ENCODE measurements at places on chromosomes 2 and 18.
A peak's percentile ranks its signal among the peaks of the same experiment; 100 is the strongest.

- peak; percentile 54 for DNase-seq
Measured at GRCh38 chr2:12428324-12428723, 288.4 kb upstream of the TRIB2 start.

GRCh38 chr2:197179744-197180498 is 130.7 kb downstream of the ANKRD44 start:
- no peak for DNase-seq

DNA sequence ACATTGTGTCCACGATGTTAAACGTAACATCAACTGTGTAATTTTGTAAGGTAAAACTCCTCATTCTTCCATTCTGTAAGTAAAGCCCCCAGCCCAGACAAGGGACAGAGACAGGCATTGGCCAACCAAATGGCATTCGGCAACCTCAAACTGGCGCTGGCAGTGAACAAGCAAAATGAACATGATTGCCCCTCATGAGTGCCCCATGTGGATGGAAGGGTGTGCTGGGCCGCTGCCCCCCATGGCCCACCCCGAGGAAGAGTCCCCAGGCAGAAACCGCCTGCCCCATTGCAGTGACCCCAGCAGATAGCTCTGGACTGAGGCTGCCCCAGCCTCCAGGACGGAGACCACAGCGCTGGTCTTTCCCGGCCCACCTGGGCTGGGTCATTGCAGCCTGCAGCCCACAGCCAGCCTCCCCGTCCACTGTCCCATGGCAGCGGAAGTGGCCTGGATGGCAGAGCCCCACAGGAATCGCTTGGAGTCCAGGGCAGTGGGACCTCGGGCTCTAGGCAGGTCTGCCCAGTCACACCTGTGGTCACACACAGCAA is 220.2 kb downstream of the HDAC4 start:
- no peak for DNase-seq

GRCh38 chr18:63444580-63444979 is 22.3 kb upstream of the VPS4B start:
- DNase-seq = no peak

- no peak for DNase-seq
Measured at GRCh38 chr2:55985406-55985805, 61.8 kb upstream of the EFEMP1 start.

GRCh38 chr2:51103205-51103604 is 71.3 kb upstream of the NRXN1 start:
- no peak for DNase-seq

DNA sequence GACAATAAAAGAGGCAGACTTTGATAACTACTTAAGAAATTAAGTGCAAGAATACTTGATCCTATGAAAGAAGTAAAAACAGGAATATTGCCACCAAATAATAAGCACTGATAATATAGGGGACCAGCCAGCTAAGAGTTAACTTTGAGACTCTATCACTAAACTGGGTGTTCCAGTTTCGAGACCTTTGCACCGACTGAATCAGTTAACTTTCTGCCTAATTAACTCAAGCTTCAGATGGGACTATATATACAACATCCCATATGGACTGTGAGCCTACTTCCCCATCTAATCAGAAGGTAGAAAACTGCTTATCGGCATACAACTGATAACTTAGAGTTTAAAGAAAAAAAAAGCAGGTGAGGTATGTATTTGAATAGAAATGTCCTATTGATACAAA is 25.8 kb upstream of the SLC9A2 start:
- no peak for DNase-seq

GRCh38 chr2:235564884-235565530 is 71.2 kb downstream of the AGAP1 start:
- no peak for DNase-seq

DNA sequence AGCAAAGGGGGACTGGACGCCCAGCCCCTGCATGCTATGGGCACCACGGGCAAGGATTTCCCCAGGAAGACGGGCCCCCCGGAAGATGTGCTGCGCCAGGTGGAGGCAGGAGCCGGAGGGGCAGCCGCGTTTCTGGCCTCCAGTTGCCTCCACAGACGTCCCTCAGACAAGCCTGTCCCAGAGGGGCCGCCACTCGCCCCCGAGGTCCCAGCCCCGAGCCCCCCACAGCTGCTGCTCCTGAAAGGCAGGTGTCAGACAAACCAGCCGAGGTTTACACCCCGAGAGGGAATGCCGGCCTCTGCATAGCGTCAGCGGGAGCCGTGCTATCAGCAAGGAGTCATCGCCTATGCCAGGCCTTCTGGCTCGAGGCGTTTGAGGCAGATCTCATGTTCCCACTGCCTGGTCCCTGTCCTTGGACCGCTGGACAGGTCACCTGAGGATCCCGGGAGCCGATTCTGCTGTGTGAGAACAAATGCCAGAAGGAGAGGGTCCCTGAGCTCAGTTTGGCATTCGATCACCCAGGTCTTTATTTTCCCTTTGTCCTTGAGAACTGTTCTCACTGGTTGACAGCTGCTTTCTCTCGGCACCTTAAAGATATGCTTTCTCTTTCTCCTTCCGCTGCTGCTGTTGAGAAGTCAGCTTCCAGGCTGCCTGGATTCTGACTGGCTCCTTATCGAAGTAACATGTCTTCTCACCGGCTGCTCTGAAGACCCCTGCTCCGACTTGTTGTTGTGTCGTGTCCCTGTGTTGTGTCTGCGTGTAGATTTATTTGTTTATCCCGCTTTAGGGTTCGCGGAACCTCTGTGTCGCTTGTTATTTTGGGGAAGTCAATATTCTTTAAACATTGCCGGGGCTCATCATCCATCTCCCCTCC is 20.6 kb downstream of the CROCC2 start:
- no peak for DNase-seq

DNA sequence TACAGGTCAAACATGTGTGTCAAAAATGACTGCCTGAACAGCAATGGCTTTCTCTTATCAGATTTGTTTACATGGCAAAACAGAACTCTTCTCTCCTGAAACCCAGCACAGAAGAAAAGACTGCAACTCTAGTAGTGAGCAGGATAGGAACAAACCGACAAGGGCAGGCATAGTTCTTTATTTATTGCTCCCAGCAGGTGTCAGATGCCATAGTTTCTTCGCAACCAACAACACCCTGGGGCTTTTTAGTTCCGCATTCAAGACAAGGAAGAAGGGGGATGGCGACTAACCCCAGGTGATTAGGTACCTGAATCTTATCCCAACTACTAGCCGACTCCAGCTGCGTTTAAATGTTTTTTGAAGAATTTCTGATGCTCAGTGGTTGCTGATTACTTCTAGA is 367.5 kb upstream of the FIGN start:
- no peak for DNase-seq

GRCh38 chr2:184679219-184680018 is 81.1 kb downstream of the ZNF804A start:
- no peak for DNase-seq

DNA sequence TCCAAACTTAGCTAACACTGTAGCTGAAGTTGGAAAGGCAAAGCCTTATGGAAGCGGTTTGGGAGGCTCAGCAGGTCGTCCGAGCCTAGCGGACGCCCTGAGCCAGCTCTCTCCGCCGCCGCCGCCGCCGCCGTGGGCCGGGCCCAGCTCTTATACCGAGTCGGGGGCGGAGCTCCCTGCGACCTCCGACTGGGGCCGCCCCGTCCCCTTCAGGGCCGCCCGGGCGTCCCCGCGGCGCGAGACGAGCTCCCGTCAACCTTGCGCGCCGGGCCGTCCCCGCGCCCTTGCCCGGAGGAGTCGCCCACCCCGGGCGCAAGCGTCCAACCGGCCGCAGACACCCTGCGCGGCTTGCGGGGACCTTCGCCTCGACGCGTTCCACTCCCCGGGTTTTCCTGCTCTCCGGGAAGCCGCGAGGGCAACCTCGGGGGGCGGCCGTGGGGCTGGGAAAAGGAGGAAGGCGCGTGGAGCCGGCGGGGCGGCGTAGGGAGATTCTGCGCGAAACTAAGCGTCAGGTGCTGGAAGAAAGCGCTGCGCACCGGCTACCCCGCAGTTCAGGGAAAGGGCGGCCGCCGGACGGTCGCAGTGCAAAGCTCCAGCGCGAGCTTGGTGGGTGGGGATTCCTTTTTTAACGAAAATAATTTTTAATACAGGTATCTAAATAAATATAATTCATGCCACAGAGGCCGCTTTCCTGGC is at the start of gene SLC40A1:
SLC40A1 (minus strand) TSS at position 129 of the 696 bp plus-strand sequence. CDS start 326 bp downstream, outside the sequence.
- DNase-seq = no peak

DNA sequence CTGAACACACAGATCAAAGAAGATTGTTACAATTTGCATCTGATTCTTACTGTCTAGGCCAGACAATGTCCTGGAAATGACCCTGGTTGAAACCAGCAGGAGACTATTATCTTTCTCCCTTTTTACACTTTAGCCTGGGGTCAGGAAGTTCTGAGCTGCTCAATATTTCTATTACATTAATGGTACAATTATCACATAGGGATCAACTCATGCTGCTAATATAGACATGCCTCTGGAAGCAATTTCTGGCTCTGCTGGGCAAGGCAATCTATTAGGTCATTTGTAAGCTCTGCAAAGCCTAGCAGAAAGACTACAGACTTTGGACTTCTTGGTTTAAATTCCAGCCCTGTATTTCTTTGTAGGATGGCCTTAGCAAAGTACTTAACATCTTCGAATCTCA is 205.3 kb downstream of the LRP1B start:
- no peak for DNase-seq

GRCh38 chr2:38528008-38528442 is 74.7 kb downstream of the HNRNPLL start:
- DNase-seq = peak; percentile 21

GRCh38 chr2:80303909-80304837 is at the start of gene LRRTM1:
LRRTM1 (minus strand) TSS chr2:80304752; CDS start chr2:80303819, 933 bp downstream.
- DNase-seq = no peak

- DNase-seq = no peak
Measured at GRCh38 chr2:144512470-144512869, 7.4 kb downstream of the ZEB2 start.

- DNase-seq = peak; percentile 7
Measured at GRCh38 chr2:24613154-24613814, 122.2 kb downstream of the NCOA1 start.

GRCh38 chr2:177478907-177479306 is 86.3 kb downstream of the AGPS start:
- no peak for DNase-seq

- no peak for DNase-seq
Measured at GRCh38 chr18:35267809-35268208, 22.2 kb downstream of the ZSCAN30 start.

Data from smooth muscle cell of the brain vasculature (primary cell).